ENCODE measurements at places on chromosomes 3 and 15.
A peak's percentile ranks its signal among the peaks of the same experiment; 100 is the strongest.

DNA sequence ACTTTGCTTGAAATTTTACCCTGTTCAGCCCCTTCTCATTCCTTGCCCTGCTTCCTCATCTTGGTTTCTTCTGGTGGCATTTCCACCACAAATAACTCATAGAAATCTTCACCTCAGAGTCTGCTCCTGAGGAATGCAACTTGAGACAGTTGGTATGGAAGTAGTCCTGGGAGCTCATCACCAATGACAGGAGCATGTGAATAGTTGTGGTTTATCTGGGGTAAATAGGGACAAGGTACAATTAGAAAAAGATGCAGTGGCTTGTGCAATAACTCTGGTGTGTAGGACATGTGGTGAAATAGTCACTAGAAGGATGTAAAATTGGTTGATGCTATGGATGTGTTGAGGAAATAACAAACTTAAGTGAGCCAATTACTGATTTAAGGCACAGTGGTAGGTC is 72.7 kb upstream of the CHRNA7 start:
- no peak for DNase-seq

- DNase-seq, result no peak
Observed at GRCh38 chr15:84023636-84024035, 211.9 kb upstream of the GOLGA6L4 start.

DNA sequence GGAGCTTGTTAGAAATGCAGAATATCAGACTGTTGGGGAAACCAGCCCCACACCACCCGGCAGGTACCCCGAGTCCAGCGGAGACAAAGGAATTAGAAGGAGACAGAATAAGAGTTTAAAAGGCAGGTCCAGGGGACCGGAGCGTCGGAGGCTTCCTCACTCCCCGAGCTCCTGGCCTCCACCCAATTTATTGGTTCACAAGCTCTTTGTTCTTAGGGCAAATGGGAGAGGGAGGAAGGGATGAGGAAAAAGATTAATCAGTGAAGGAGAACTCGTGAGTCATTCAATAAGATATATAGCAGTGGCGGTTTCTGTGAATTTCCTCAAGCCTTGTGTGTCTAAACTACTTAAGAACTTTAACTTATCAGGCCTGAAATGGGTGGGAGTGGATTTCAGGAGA is 32.1 kb upstream of the WDR72 start:
- DNase-seq, result no peak

DNA sequence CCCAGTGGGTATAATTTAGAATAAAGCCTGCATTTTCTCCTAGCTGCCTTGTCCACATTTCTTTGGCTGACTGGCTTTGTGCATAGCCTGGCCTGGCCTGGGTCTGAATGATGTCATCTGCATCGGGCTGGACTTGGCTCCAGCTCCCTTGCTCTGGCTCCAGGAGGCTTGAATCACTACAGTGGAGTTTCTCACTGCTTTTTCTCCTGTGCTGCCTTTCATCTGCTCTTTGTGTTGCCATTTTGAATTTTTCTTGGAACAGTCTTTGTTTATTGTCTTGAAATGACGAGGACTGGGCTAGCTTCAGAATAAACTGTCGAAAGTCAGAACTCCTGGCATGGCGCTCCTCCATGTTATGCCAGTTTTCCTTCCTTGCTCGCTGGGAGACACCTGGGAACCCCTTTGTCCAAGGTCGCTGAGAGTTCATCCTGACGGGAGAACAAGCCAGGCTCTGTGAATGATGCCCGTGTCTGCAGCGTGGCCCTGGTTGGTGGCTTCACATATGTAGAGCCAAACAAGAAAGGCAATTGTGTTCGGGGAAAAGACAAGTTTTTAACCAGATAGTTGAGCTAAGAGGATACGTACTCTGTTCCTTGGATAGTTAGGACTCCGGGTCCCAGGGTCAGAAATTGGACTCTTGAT is 258.9 kb downstream of the PDZRN3 start:
- DNase-seq, result no peak

DNA sequence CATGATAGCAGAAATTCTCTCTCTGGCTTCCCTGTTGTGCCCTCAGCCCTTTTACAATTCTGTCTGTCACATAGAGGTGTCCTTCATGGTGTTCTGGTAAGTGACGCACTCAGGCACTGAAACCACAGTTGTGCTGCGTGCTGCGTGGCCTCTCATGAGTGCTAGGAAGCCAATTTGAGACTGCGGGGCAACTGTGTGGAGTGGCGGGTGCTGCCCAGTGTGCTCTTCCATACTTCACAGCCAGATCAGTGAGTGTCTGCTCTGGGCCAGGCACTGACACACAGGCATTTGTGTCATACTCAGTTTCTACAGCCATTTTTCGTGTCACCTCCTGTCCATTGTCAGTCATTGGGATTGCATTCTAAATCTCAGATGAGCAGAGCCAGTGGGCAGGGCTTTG is 133.1 kb upstream of the PLXNA1 start:
- DNase-seq, result no peak

- no peak for DNase-seq
Observed at GRCh38 chr3:32816439-32817256, 1.1 kb upstream of the TRIM71 start.

- DNase-seq, result peak; percentile 68
Observed at GRCh38 chr15:75171408-75171807, 30.3 kb upstream of the C15orf39 start.

GRCh38 chr15:48363474-48363873 is 32.2 kb downstream of the DUT start:
- no peak for DNase-seq

GRCh38 chr15:90439946-90440345 is 51.9 kb downstream of the IQGAP1 start:
- no peak for DNase-seq

- DNase-seq, result no peak
Observed at GRCh38 chr3:120496278-120497002, 45.6 kb upstream of the FSTL1 start.

DNA sequence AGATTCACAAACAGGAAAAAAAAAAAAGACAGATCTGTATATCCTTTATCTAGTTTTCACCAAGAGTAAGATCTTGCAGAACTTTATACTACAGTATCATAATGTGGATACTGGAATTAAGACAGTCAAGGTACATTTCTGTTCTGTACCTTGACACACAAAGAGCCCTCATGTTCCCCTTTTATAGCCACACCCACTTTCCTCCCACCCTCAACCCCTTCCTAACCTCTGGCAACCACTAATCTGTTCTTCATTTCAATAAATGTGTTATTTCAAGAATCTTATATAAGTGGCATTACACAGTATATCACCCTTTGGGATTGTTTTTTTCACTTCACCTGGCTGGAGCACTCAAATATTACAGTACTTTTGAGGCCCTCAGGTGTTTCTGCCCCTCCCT is 3.6 kb upstream of the RAB6B start:
- no peak for DNase-seq

DNA sequence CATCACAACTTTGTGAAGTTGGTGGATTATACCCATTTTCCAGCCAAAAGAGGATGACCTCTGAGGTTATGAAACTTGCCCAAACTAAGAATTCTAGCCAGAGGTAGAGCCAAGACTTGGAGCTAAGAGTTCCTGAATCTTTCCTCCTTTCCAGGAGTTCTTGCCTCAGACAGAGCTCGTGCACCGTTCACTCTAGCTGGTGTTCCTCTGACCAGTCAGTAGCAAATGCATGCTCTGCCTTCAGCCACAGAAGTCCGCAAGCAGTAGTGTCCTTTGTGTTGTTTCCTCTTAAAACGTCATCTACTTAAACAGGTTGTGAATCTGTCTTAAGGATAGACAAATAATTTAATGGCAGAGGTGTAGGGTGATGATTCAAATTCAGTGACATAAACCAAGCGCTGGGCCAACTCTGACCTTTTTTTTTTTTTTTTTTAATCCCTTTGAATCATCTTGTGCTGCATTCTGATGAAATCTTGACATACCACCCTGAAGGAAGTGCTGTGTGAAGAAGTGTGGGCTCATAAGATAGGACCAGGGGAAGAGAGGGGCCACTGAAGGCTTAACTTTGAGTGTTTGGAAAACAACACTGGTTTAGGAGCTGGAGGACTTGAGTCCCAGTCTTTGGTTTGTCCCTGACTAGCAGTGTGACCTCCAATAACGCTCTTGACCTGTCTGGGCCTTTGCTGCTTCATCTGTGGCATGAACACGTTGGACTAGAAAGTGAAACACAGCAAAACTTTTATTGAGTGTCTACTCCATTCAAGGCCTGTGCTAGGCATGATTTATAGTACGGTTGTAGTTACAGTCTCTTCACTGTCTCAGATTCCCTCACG is 53.4 kb downstream of the ITPR1 start:
- no peak for DNase-seq

GRCh38 chr15:48073881-48074280 is 46.9 kb upstream of the SLC24A5 start:
- no peak for DNase-seq

DNA sequence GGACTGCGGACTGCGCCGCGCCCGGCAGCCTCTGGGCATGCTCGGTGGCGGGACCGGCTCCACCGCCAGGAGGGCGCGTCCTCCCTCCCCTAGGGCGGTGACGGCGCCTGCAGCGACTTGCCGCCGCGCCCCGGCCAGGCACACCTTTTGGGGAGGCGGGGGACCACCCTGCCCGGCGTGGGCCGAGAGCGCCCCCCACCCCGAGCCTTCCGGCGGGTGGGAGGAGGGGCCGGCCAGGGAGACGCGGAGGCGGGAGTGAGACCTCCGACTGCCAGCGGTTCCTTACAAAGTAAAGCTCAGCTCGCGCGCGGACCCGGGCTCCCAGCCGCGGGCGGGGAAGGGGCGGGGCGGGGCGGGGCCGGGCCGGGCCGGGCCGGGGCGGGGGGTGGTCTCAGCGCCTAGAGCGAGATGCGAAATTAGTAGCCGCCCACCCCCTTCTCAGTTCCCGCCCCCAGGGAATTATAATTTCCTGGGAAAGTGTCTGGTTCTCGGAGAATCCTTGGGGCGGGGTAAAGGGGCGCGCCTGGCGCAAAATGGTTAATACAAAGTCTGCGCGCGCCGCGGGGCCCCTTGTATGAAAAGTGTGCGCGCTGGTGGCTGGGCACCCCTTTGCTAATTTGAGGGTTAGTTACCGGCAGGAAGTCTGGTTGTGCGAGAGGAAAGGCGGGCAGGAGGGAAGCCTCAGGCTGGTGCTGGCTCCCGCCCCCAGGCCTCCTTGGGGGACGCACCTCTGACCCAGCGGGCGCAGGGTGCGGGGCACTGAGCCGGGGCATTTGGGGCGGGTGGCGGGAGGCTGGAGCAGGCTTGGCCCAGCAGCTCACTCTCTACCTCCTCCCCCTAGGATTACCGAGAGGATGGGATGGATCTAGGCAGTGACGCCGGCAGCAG is 224.8 kb upstream of the IL12A start:
- no peak for DNase-seq

DNA sequence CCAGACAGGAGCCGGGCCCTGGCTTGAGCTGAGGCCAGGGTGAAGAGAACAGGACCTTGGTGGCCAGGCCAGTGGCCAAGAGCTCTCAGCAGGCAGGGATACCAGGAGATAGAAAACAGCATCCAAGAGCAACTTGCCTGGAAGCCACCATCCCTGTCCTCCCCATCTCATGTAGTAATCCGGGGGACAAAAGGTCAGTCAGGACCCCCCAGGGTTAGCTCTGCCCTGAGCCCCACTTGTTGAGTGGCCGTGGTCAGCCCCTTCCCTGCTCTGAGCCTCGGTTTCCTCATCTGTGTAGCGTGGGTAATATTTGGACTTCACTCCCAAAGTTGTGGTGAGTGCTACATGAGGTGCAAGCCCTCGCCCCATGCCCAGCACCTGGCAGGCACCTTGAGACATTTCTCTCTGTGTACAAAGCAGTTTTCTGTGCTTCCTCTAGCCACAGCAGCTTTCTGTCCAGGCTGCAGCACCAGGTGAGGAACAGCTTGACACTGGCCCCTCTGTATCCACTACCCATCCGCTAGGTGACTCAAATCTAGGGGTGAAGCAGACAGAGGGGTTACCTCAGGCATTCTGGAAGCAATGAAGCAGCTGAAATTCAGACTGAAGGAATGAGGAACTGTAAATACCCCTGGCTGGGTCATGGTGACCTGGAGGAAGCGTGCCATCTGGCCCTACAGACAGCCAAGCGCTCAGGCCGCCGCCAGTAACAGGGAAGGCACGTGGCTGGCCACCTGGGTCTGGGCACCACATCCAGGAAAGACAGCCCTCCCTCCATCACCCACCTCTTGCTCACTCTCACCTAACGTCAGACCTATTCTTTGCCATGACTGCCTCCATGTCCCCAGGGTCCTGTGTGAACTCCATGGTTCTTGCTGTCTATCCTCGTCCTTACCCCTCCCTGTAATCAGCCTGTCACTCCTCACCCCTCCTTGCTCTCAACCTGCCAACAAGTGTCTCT is 6.7 kb downstream of the CISH start:
- no peak for DNase-seq

- DNase-seq, result no peak
Observed at GRCh38 chr3:4517643-4518311, 24.6 kb downstream of the ITPR1 start.

GRCh38 chr3:194584320-194584776 is 48.9 kb downstream of the TMEM44 start:
- DNase-seq, result no peak

GRCh38 chr3:71395470-71395869 is 188.1 kb downstream of the FOXP1 start:
- DNase-seq, result no peak

GRCh38 chr3:68360492-68360891 is 571.9 kb downstream of the TAFA4 start:
- no peak for DNase-seq

- no peak for DNase-seq
Observed at GRCh38 chr15:65558336-65558735, 28.1 kb downstream of the HACD3 start.

DNA sequence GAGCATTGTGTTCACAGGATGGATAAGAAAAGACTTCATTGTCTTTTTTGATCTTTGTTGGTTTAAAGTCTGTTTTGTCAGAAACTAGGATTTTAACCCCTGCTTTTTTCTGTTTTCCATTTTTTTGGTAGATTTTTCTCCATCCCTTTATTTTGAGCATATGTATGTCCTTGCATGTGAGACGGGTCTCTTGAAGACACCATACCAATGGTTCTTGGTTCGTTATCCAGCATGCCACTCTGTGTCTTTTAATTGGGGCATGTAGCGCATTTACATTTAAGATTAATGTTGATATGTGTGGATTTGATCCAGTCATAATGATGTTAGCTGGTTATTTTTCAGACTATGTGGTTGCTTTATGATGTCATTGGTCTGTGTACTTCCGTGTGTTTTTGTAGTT is 687.0 kb downstream of the NAALADL2 start:
- DNase-seq, result no peak

DNA sequence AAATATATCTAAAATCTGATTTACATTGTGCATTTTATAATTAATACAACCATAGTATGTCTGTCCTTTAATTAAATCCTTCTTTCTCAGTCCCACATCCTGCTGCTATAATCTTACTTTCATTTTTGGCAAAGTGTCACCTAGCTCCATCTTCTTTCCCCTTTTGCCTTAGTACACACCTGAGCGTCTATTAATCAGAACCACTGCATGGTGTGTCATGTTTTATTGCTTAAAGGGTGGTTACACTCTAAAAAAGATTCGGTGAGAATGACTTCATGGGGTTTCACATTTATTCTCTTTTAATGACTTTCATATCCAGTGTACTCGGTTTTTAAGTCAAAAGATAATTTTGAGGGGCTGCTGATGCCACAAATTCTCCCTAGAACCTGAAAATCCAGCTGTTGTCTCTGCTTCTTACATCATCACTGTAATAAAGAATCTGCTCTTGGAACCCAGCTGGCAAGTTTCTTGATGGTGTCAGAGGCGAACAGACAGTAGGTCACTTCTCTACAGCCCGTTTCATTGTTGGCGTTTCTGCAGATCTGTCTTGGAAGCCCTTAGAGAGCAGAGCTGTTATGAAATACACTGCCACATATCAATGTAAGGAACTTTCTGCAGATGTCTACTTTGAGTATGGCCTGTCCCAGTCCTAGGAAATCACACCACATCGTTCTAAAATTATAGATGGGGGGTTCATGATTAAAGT is 99.7 kb downstream of the TIGIT start:
- DNase-seq, result no peak

GRCh38 chr15:33623010-33623409 is 312.2 kb downstream of the RYR3 start:
- DNase-seq, result no peak

All from SIG-M5 (cell line).